ENCODE measurements at places on chromosomes 1 and 21. TPM values are rescaled to one million over a fixed set of nuclear protein-coding genes. Genes with fewer than 3 reads are reported as not detected.

Gene SV2A
- total RNA-seq = 1.5 TPM

Gene BRINP2
- total RNA-seq = 0.18 TPM

Gene HES2
- total RNA-seq = not detected

Gene GBP6
- not detected for total RNA-seq

Gene DMBX1
- not detected for total RNA-seq

Gene TNNI3K
- total RNA-seq = 5.3 TPM

- no peak overlapping the region for H3K4me3 ChIP-seq
- no peaks in the 10 kb centered on the region for H3K27me3 ChIP-seq
- no peaks in the 10 kb centered on the region for H3K36me3 ChIP-seq
- H3K4me1 ChIP-seq = no peaks in the 10 kb centered on the region
These were observed 21.0 kb upstream of the CFAP126 start for GRCh38 chr1:161388639-161389038.

GRCh38 chr1:159000625-159001024 lies 9.1 kb upstream of the IFI16 start:
- H3K4me1 ChIP-seq = no peaks in the 10 kb centered on the region
- peak overlapping the region; percentile 56 for H3K4me3 ChIP-seq
- peak; percentile 95 for DNase-seq
- no peaks in the 10 kb centered on the region for H3K36me3 ChIP-seq
- peak overlapping the region; percentile 95 for H3K27ac ChIP-seq

DNA sequence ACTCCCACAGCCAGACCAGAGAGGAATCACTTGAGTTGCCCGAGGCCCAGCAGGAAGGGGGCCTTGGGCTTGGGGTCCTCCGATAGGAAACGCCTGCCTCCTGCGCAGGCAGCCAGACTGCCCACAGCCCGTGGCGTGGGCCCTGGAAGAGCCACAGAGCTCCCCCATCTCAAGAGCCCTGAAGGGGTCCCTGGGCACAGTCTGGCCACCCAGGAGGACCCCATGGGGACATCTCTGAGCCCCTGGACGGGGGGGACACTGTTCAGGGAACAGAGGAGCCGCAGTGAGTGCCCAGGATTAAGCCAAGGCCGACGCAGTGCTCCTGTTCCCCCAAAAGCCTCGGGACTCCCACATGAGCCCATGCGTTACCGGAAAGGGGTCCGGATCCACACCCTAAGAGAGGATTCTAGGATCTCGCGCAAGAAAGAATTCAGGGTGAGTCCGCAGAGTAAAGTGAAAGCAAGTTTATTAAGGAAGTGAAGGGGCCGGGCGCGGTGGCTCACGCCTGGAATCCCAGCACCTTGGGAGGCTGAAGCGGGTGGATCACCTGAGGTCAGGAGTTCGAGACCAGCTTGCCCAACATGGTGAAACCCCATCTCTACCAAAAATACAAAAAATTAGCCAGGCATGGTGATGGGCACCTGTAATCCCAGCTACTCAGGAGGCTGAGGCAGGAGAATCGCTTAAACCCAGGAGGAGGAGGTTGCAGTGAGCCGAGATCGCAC lies 38.1 kb upstream of the LBR start:
- no peak overlapping the region for H3K4me3 ChIP-seq
- H3K27ac ChIP-seq = no peak overlapping the region
- DNase-seq = no peak
- H3K27me3 ChIP-seq = no peaks in the 10 kb centered on the region
- H3K36me3 ChIP-seq = no peaks in the 10 kb centered on the region

DNA sequence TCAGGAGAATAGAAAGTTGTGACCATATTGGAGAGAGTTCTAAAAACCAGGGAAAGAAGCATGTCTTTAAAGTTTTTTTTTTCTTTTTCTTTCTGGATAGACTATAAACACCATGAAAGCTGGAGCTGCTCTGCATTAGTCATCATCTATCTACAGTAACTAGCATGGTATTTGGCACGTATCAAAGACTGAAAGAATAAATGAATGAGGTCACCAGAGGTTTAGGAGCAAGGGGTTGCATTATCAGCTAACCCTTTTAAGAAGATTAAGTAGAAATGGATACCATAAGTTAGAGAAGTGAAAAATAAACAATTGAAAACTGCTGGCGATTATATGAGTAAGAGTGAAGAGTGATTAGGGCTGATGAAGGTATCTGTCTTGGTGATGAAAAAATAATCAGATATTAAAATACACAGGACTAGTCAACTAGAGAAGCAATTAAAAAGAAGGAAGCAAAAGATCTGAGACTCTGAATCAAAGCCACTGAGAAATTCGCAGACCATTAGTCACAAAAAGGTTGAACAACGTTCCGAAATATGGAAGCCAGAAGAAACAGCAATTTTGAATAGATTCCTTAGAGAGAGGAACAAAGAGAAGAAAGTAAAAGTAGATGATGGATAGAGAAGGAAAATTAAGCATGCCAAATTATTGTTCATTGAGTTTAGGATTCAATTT lies 536.4 kb downstream of the DPYD start:
- H3K4me1 ChIP-seq = no peaks in the 10 kb centered on the region
- no peak for DNase-seq
- H3K27me3 ChIP-seq = no peaks in the 10 kb centered on the region
- no peak overlapping the region for H3K4me3 ChIP-seq
- H3K27ac ChIP-seq = no peak overlapping the region

- H3K36me3 ChIP-seq = no peaks in the 10 kb centered on the region
- no peak overlapping the region for H3K4me3 ChIP-seq
- no peaks in the 10 kb centered on the region for H3K27me3 ChIP-seq
- no peaks in the 10 kb centered on the region for H3K4me1 ChIP-seq
- no peak overlapping the region for H3K27ac ChIP-seq
These were observed 185.1 kb upstream of the ST6GALNAC5 start for GRCh38 chr1:76682138-76682537.

DNA sequence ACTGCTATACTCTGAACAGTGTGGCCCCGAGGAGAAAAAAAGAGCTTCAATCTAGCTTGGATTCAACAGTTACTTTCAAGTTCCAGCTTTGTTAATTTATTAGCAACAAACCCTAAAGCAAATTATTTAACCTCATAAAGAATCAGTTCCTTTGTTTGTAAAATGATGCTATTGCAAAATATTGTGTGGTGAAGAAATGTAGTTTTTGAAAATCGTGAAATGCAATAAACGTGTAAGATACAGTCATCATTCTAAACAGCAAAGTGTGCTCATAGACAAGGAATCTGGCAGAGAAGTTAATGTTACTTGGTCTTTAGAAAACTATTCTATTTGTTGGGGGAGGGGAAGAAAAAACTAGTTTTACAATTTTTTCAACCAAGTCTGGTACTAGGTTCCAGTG lies 297.6 kb upstream of the ADGRL4 start:
- H3K4me3 ChIP-seq = no peak overlapping the region
- no peak overlapping the region for H3K27ac ChIP-seq
- H3K36me3 ChIP-seq = no peaks in the 10 kb centered on the region
- DNase-seq = no peak

DNA sequence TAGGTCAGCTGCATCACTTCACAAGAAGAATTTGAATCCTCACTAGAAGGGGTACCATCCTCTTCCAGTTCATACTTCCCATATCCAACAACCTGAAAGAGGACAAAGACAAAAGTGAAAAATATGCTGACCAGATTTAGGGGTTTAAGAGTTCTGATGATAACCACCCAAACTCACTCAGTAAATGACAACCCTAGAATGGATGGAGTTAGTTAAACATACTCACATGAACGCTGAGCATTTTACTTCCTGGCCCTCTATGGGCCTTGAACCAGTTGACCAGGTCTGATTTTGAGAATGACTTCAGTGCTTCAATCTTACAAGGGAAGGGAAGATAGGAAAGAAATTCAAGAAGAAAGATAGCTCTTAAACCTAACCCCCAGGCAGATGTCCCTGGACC lies 89.2 kb downstream of the NRDC start:
- H3K4me1 ChIP-seq = no peaks in the 10 kb centered on the region
- no peak overlapping the region for H3K27ac ChIP-seq
- no peak overlapping the region for H3K4me3 ChIP-seq
- DNase-seq = no peak
- no peaks in the 10 kb centered on the region for H3K36me3 ChIP-seq
- H3K27me3 ChIP-seq = no peaks in the 10 kb centered on the region

- H3K4me3 ChIP-seq = no peak overlapping the region
- no peaks in the 10 kb centered on the region for H3K36me3 ChIP-seq
- H3K27me3 ChIP-seq = peaks cover 8% of the 10 kb centered on the region
- DNase-seq = no peak
- peaks cover 11% of the 10 kb centered on the region for H3K4me1 ChIP-seq
These were observed 4.7 kb downstream of the PRDM16 start for GRCh38 chr1:3073489-3074296.

DNA sequence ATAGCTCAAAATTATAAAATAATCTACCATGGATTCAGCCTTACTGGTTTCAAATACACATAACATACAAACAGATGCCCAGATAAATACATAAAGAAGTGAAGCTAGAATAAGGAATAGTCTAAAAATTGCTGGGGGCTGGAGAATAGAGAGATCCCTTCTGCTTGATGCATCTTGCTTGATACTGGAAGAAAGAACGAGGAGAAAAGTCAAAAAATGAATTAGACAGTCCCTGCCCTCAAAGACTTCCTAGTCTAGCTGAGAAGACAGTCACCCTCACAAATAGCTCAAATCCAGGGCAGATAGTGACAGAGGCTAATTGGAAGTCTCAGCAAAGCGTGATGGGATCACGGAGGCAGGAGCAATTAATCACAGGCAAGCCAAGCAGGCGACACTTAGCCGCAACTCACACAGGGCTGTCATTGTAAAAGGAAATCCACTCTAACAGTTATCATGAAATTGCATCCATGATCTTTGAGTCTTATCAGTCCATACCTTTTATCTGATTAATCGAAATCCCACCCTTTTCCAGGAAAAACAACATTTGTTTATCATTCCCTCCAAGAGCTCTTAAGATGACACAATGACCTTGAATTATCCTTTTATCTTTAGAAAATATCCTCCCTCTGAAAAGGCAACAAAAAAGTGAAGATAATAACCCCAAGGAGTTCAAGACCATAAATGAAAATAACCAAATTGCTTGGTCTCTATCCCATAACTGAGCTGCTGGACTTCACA lies 59.7 kb upstream of the TIAM1 start:
- H3K36me3 ChIP-seq = no peaks in the 10 kb centered on the region
- H3K4me3 ChIP-seq = no peak overlapping the region
- no peaks in the 10 kb centered on the region for H3K27me3 ChIP-seq
- no peaks in the 10 kb centered on the region for H3K4me1 ChIP-seq
- H3K27ac ChIP-seq = no peak overlapping the region

DNA sequence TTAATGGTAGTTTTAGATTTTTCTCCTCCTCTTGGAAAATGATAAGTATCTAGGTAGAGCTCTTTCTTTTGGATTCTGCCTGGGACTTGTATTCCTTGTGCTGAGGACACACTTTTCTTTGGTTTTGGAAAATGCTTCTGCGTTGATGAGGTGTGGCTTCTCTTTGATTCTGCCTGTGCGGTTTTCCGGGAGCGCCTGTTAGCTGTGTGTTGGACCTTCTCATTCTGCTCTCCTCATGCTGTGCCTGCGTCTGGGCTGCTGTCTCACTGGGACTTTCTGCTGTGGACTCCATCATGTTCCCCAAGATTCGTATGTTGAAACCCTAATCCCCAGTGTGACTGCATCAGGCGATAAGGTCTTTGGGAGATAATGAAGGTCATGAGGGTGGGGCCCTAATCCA lies 21.0 kb downstream of the C1orf174 start:
- H3K27me3 ChIP-seq = no peaks in the 10 kb centered on the region
- no peaks in the 10 kb centered on the region for H3K4me1 ChIP-seq
- no peak overlapping the region for H3K27ac ChIP-seq

DNA sequence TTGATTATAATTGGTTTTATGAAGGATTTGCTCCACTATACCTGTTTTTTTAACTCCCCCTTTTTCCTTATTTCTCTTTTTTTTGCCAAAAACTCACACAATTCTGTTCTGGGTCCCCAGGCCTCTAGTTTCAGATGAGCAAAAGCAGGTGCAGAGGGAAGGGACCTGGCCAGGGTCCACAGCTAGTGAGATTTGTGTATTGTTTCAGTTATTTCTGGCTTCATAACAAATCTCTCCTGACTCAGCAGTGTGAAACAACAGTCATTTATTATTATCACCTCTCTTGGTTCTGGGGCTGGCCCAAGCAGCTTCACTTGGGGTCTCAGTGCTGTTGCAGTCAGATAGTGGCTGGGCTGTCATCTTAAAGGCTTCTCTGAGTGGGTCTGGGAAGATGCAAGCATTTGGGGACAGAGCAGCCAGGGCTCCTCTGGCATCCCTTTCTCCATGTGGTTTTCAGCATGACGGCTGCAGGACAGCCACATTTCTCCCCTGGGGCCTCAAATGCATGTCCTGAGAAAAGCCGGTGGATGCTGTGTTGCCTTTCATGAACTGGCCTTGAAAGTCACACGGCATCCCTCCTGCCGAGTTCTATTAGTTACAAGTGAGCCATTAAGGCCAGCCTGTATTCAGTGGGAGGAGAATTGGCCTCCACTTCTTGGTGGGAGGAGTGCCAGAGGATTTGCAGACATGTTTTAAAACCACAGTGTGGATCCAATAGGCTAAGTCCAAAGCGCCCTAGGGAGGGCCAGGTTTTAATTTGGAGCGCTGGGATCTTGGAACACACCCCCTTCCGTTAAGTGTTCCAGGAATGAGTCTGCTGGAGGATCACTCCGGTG lies 137.1 kb downstream of the CAMTA1 start:
- H3K27me3 ChIP-seq = no peaks in the 10 kb centered on the region
- DNase-seq = peak; percentile 81
- no peak overlapping the region for H3K27ac ChIP-seq
- no peaks in the 10 kb centered on the region for H3K36me3 ChIP-seq

DNA sequence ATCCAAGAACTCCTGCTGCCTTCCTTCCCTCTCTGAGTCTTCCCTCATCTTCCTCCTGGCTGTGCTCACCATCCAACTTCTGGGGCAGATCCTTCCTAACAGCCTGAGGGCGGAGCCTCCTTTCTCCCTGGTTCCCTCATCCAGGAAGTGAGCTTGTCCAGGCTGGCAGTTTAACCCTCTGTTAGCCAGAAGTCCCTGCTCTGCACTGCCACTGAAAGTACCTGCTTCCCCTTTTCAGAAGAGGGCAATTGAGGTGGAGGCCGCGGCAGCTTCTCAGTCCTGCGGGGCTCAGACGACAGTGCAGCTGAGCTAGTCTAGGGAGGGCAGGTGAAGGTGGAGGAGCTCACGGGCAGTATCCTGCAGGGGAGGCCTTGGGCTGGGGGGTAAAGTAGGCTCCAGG lies 149.1 kb downstream of the FCRL5 start:
- H3K27ac ChIP-seq = no peak overlapping the region
- no peaks in the 10 kb centered on the region for H3K36me3 ChIP-seq
- no peaks in the 10 kb centered on the region for H3K27me3 ChIP-seq
- DNase-seq = no peak
- no peak overlapping the region for H3K4me3 ChIP-seq

DNA sequence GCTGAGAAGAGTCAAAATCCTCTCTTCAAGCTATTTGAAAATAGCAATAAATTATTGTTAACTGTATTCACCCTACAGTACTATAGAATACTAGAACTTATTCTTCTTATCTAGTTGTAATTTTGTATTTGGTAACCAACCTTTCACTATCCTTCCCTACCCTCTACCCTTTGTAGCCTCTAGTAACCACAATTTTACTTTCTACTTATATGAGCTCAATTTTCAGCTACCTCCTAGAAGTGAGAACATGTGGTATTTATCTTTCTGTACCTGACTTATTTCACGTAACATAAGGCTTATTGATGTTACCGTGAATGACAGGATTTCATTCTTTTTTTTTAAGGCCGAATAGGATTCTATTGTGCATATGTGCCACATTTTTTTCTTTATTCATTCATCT lies 30.0 kb downstream of the ZC3H11B start:
- no peak overlapping the region for H3K4me3 ChIP-seq
- no peak overlapping the region for H3K27ac ChIP-seq
- H3K4me1 ChIP-seq = no peaks in the 10 kb centered on the region
